ENCODE measurements at places on chromosomes 1 and 21.

DNA sequence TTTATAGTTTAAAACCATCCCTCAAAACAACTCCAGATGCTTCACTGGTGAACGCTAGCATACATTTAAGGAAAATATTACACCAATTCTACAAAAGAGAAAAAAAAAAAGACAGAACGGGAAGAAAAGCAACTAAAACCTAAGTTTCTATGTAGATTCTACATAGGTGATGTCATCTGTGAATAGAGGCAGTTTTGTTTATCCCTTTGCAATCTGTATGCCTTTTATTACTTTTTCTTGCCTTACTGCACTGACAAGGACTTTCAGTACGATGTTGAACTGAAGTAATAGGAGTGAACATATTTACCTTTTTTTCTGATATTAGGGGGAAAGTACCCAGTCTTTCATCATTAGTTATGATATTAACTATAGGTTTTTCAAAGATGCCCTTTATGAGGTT, 101.7 kb upstream of the HAO2 start:
- no peak for DNase-seq

DNA sequence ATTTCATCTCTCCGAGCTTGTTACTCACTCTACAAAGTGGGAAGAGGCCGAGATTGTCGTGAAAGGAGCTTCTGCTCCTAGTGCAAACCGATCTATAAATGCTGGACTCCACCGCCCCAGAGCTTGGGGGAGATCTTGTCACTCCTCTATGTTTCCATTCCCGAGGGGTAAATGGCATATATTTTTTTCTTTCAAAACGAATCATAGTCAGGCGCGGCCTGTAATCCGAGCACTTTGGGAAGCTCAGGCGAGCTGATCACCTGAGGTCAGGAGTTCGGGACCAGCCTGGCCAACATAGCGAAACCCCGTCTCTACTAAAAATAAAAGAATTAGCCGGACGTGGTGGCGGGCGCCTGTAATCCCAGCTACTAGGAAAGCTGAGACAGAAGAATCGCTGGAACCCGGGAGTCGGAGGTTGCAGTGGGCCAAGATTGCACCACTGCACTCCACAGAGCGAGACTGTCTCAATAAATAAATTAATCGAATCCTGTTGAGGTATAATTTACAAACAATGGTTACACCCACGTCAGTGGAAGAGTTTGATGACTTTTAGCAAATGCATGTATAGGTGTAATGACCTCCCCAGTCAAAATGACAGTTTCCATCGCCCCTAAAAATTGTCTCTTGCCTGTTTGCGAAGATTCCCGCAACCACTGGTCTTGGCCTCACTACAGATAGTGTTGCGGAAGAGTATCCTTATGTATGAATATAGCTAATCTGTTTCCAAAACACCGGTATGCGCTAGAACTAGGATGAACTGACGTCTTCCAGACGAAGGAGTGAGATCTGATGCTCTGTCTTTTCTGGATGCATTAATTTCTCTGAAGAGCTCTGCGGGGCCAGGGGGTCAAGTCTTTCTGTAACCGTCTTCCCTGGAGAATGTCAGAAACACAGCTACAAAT, 840 bp upstream of the HEATR1 start:
- DNase-seq: no peak

- DNase-seq: no peak
Observed at GRCh38 chr1:213687832-213688231, 299.9 kb upstream of the PROX1 start.

DNA sequence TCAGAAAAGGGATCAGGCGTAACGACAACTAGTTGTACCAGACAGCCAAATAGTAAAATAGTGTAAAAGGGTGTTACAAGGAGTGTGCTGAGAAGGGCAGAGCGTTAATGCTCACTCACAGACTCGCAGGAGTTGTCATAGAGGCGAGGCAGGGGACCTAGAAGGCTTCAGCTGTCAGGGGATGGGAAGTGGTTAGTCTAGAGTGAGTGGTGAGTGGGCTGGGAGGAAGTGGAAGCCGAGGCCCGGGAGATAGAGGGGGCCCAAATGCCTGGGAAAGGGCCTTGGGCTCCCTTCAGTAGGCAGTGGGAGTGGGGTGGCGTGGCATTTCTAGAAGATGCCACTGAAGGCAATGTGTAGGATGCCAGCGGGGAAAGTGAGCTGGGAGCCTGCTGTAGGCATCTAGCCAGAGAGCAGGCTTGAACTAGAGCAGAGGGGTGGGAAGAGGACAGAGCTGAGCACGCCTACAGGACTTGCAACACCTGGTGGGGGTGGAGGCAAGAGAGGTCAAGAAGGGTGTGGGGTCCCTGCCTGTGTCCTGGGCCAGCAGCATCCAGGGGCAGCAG, 10.3 kb downstream of the SLC6A17 start:
- DNase-seq: no peak

DNA sequence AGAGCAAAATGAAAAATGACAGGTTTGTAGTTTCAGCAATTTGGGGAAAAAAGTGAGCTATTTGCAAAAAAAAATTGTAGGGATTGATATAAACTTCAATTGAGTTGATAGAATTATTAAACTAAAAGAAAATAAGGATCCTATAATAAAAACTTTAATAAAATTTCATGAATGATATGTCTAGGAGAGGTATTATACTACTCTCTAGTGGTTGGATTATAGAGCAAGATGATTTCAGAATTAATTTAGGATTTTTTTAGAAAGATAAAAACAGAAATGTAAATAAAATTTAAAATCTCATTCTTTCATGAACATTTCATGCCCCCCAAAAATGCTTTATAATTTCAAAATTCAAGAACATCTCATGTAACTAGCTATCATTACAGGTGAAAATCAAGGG, 430.4 kb downstream of the DSCAM start:
- no peak for DNase-seq

GRCh38 chr1:39574646-39575045, 1.9 kb downstream of the PABPC4 start:
- DNase-seq: no peak

- no peak for DNase-seq
Observed at GRCh38 chr1:61274939-61275338, 192.6 kb downstream of the NFIA start.

GRCh38 chr1:244628789-244629188, 24.1 kb upstream of the DESI2 start:
- DNase-seq: no peak

DNA sequence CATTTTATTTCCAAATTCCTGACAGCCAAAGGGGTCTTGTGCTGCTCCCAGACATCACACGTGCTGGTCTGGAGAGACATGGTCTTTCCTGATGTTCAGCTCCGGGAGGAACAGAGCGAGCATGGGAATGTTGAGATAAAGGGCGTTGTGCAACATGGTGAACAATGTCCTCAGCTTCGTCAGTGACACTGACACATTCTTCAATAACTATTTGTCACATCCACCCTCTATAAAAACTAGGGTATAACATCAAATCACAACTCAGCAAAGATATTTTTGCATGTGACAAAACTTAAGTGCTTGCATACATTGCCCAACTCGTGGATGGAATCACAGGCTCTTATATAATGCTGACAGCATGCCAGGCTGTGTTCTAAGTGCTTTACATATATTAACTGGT, 42.4 kb upstream of the GRHL3 start:
- DNase-seq: no peak

DNA sequence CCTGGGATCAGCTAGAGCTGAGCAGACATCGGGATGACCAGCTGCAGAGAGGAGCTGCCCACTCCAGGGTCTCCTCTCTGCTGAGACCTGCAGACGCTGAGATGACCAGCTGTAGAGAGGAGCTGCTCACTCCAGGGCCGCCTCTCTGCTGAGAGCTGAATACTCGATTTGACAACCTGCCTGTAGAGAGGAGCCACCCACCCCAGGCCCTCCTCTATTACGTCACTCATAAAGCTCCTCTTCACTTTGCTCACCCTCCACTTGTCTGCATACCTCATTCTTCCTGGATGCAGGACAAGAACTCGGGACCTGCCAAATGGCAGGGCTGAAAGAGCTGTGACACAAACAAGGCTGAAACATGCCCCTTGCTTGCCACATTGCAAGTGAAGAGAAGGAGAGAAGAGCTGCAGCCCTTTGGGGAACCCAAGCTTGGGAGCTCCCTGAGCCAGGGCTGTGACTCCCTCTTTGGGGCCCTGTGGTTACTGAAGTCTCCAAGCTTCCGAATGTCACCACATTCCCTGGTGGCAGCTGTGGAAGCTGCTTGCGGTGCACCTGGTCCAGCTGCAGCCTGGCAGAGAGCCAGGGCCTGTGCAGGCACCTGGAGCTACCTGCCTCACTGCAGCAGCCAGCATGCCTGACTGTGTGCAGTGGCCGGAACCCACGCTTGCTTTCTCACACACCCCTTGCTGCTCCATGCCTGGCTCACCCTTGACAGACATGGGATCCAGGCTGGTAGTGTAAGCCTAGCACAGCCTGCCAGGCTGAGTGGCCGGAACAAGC, 59.6 kb downstream of the CC2D1B start:
- DNase-seq: no peak

DNA sequence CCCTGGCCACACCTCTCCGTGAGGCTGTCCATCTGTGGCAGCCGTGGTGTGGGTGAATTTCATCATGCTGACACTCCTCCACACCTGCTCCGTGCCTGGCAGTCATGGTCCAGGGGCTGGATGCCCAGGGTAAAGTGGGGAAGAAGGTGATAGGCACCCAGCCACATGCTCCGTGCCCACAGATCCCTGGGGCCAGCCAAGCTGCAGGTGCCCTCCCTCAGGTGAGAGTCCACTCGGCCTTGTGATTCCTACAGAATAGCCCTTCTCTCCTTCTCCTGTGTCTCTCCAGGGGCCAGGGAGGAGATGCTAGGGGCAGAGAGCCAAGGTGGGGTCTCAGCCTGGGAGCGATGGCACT, 16.8 kb upstream of the POFUT2 start:
- DNase-seq: no peak

- no peak for DNase-seq
Observed at GRCh38 chr1:39737546-39738169, 1.0 kb upstream of the PPIE start.

Measured in stimulated activated CD8-positive, alpha-beta memory T cell treated with anti-CD3 and anti-CD28 coated beads, Interleukin-7, amount 100 ng/mL, for 1 hour (primary cell).